ENCODE measurements at places on chromosomes 4 and X.
A peak's percentile ranks its signal among the peaks of the same experiment; 100 is the strongest.

- no peak for DNase-seq
These were observed 20.6 kb downstream of the IGFBP7 start for GRCh38 chr4:57089549-57089948.

- no peak for DNase-seq
These were observed 1.1 kb upstream of the TBC1D14 start for GRCh38 chr4:6908432-6909112.

DNA sequence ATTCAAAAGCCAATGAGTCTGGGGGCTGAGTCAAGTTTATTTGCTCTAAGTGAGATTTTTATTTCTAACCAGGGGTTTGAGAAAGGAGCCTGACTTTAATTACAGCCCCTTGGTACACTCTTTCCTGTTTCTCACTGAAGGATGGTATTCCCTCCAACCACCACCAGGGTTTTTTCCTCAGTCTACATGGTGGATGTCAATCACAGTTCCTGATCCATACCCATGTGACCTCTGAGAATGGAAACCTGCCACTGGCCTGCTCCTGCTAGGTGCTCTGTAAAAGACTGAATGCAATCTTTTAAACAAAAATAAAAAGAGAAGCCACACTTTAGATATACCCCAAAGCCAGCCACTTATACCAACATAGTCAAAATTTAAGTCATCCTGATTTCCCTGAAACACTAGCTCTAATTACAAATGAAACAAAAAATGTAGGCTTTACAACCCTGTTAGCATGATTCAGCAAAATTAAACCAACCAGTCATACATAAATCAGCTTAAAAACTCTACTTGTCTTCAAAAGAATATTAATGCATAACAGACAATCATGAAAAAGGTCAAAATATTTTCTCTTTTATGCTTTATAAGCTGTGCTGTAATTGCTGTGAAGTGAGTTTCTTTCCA is 112.1 kb upstream of the NWD2 start:
- DNase-seq, result no peak

DNA sequence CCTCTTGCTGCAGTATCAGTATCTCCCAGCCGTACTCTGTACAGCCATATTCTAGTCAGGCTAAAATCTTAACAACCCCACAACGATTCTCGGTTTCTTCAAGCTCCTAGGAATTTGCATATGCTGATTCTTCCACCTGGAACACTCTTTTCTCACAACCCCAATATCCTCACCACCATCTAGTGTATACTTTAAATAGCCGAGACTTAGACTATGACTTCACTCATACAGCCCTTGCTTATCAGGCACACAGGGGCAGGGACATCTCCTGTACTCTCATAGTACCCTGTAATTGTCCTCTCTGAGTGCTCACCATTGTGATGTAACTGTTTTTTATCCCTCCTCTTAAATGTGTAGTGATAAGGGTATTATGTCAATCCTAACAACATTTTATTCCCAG is 2126.4 kb upstream of the TENM3 start:
- no peak for DNase-seq

DNA sequence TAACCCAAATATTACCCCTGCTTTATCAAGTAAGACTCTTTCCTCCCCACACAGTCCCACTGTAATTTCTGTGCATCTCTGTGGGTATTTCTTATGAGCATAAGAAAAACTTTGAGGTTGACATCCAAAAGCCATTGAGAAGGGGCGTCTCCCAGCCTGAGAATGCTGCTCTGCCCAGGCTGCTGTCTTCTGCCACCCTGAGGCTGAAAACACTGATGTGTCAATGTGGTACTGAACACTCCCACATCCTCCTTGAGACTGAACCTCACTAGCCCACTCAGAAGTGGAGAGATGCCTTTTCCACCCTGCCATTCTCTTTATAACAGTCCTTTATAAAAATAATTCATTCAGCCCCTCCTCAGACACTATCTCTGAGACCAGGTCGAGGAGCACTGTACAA is 120.8 kb downstream of the SMIM20 start:
- peak; percentile 13 for DNase-seq

DNA sequence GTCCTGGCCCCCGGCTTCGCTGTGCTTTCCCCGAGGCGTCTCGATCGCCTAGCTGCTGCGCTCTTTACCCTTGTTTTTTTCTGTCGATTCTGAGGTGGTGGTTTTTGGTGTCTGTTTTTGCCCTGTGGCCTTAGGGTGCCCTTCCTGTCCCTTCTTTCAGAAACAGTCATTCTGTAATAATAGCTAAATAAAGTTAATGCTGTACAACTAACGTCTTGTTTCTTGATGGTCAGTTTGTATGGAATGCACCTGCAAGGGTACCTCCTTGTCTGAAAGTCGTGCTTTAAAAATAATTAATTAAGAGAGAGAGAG is 686 bp downstream of the FIP1L1 start:
- no peak for DNase-seq

- no peak for DNase-seq
These were observed 435.2 kb upstream of the CTSO start for GRCh38 chr4:156388826-156389225.

- DNase-seq, result no peak
These were observed 29.5 kb upstream of the FGFR3 start for GRCh38 chr4:1763550-1764080.

GRCh38 chrX:97756879-97757278 is 873.2 kb downstream of the RPA4 start:
- DNase-seq, result no peak

GRCh38 chr4:184787766-184788503 is 37.8 kb downstream of the ACSL1 start:
- no peak for DNase-seq

GRCh38 chr4:6348408-6348807 is 78.8 kb downstream of the WFS1 start:
- no peak for DNase-seq

- DNase-seq, result peak; percentile 23
These were observed 5.1 kb upstream of the GABRQ start for GRCh38 chrX:152632445-152633097.

DNA sequence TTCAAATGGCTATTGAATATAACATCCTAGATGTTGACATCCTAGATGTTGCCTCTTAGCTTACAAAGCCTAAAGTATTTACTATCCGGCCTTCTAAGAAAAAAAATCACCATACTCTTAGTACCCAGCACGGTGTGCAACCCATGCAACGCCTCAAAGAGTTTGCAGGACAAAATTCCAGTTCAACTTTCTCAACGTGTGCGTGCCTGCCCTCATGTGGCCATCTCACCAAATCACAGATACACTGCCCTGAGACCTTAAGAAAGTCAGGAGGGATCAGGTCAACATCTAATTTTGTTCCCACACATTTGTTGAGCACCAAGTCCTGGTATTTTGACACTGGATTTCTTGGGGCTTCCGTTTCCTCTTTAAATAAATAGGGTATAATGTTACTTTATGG is 68.3 kb downstream of the CRMP1 start:
- no peak for DNase-seq

DNA sequence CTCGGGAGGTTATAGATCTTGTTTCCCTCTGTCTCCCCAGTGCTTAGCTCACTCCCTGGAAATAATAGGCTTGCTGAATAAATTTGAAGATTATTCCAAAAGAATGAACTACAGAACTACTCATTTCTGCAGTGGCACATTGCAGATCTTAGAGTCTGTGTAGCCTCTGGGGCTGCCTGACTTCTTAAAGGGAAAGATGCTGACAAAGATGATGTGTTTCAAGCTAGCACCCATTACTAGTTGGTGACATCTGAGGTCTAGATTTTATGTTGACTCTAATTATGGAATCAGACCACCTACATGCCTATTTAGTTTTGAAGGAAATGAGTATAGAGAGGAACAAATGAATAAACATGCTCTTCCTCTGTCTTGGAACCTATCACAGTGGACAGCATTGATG is 123.7 kb upstream of the KCNIP4 start:
- DNase-seq, result no peak

- no peak for DNase-seq
These were observed 62.8 kb downstream of the UCHL1 start for GRCh38 chr4:41319553-41319952.

GRCh38 chr4:185212581-185212980 is 3.2 kb downstream of the SNX25 start:
- DNase-seq, result no peak

DNA sequence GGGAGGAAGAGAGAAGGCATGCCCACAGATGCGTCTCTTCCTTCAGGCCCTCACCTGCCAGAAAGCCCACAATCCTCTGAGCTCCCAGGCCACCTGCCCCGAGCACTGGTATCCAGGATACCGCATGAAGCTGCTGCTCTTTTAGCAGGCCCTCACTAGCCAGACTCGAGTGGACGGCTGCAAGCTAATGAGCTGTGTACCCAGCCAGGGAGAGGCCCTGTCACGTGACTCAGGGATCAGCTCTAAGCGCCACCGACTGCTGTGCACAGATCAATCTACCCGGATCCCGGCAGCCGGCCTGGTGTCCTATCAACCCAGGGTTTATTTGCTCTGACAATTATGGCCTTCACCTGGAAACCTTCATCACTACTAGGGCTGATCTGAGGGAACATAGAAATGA is 39.0 kb downstream of the BCOR start:
- no peak for DNase-seq

DNA sequence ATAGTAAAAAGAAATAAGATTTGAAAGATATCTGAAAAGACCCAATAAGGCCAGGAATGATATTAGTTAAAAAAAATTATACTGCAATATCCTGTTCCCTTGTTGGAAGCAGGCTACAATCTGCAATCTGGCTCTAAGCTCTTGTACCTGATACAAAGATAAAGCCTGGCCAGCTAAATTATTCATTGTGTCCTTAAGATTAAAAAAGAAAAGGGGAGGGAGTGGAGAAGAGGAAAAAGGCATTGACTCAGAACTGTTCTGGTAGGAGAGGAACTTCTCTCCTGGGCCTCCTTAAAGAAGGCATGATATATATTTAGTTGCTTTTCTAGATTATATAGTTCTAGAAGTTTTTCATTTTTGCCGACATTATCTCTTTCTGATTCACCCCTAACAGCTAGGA is 46.7 kb downstream of the IRF2 start:
- DNase-seq, result no peak

All from stimulated activated CD8-positive, alpha-beta memory T cell treated with anti-CD3 and anti-CD28 coated beads, Interleukin-4, amount 100 ng/mL, for 24 hours (primary cell).